ENCODE measurements at places on chromosomes 7 and 10.

- DNase-seq = no peak
These were observed 9.3 kb upstream of the OR6V1 start for GRCh38 chr7:143042790-143043271.

GRCh38 chr10:44015702-44016500 lies 367.2 kb upstream of the ZNF32 start:
- no peak for DNase-seq

GRCh38 chr7:45133352-45133751 lies 21.9 kb upstream of the TBRG4 start:
- no peak for DNase-seq

GRCh38 chr7:32410545-32410944 lies 79.6 kb downstream of the LSM5 start:
- DNase-seq = no peak

DNA sequence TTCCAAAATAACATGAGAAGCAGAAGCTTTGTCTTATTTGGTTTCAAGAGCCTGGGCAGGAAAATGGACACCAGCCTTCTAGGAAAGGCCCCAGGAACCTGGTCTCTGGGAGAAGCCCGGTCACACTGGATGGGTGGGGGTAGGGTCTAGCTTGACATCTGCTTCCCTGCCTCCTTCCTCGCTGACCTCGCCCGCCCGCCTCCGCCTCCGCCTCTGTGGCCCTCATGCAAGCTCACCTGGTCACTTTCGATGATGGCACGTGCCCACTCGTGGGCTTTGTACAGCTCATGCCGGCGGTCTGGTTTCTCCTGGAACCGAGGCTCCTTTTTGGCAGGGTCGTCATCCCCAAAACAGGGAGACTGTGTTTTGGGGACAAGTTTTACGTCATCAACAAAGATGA lies 63.4 kb downstream of the SCRN1 start:
- no peak for DNase-seq

- no peak for DNase-seq
These were observed 400.4 kb upstream of the POM121L12 start for GRCh38 chr7:52635021-52635420.

DNA sequence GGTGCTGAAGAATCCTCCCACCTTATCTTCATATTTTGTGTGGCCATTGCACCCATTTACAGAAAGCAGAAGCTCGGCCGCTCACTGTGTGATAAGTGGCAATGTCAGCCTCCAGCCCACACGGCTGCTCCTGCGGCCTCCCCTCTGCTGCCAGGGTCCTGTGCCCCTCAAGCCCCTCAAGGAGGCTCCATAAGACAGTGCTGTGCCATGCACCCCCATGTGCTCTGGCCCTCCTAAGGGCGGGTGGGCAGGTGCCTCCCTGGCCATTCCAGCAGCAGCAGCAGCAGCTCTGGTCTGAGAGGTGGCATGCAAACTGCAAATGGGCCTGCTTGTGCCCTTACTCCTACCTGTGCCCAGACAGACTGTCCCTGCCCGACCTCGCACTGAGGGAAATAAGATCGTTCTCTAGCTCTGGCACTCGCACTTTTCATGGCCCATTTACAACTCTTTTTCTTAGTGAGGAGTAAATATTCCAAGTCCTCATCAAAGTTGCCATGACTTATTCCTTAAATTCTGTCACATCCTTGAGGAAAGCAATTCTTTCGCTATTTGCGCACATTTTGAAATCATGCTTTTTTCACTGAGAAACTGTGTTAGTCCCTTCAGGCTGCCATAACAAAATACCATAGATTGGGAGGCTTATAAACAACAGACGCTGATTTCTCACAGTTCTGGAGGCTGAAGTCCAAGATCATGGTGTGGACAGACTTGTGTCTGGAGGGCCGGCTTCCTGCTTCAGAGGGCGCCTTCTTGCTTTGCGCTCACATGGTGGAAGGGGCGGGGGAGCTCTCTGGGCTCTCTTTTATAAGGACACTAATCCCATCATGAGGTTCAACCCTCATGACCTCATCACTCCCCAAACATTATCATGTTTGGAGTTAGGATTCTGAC lies 187.8 kb downstream of the COBL start:
- no peak for DNase-seq

- no peak for DNase-seq
These were observed 861 bp upstream of the LIMK1 start for GRCh38 chr7:74082770-74083116.

DNA sequence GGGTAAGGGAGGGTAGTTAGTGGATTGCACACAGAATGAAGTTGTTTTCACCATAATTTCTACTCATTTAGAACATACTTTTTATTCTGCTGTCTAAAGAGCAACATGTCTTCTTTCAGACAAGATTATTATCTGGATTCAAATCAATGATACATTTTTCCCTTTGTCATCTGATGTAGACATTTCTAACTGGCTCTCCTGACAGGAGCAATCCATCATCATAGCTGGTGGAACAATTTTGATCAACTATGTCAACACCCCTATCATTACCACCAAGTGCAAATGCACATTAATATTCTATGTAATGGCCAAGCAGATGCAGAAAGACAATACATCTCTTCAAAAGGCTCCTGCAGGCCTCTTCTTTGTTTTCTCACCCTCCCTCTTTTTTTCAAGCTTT lies 672.9 kb upstream of the LRRTM3 start:
- no peak for DNase-seq

DNA sequence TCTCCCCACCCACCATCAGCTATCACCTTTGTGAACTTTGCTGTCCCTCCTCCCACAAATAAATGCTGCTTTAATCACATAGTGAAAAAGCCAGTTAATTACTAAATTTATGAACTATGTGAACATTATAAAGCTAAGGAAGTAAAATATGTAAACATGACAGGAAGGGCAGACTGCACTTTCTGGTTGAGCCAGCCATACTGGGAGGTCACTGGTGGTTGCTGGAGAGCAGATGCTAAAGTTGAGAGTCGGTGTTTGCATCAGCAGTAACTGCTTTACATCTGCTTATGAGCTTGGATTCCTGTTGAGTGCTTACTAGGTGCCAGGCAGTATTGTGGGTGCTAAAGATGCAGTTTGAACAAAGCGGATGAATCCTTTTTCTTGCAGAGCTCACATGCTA lies 209.9 kb upstream of the FZD1 start:
- DNase-seq = no peak

- no peak for DNase-seq
These were observed 120.6 kb downstream of the LRRC4 start for GRCh38 chr7:127910670-127911069.

DNA sequence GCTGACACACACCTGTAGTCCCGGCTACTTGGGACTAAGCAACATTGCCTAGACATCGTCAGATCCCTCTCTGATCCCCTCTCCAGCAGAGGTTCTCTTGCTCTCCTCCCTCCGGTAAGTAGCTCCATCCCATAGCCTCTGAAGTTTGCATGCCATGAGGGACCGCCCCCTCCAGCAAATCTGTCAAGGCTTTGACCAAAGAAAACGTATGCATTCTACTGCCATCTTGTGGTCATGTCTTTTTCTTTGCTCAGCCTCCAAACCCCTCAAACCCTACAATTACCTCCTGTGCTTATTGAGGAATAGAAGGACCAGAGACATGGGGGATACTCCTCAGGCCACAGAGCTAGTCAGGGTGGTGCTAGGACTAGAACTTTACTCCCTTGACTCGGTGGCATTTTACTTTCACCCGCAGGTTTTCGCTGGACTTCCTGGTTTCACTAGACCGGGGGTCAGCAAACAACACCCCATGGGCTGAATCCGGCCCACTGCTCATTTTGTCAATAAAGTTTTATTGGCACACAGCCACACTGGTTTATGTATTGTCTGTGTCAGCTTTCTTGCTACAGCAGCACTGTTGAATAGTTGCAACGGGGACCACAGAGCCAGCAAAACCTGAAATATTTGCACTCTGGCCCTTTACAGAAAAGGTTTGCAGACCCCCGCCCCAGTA lies 202.6 kb upstream of the FOXK1 start:
- no peak for DNase-seq

GRCh38 chr10:124521429-124521871 lies 59.8 kb downstream of the LHPP start:
- no peak for DNase-seq

DNA sequence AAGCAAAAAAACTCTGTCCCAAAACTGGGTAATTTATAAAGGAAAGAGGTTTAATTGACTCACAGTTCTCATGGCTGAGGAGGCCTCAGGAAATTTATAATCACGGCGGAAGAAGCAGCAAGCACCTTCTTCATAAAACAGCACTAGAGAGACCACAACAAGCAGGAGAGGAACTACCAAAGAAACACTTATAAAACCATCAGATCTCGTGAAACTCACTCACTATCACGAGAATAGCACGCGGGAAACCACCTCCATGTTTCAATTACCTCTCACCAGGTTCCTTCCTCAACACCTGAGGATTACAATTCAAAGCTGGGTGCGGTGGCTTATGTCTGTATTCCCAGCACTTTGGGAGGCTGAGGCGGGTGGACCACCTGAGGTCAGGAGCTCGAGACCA lies 48.5 kb downstream of the PDIA4 start:
- DNase-seq = no peak

- no peak for DNase-seq
These were observed 159.3 kb downstream of the LYZL1 start for GRCh38 chr10:29448125-29448524.

GRCh38 chr10:80488539-80489066 lies 34.5 kb downstream of the TSPAN14 start:
- DNase-seq = no peak

DNA sequence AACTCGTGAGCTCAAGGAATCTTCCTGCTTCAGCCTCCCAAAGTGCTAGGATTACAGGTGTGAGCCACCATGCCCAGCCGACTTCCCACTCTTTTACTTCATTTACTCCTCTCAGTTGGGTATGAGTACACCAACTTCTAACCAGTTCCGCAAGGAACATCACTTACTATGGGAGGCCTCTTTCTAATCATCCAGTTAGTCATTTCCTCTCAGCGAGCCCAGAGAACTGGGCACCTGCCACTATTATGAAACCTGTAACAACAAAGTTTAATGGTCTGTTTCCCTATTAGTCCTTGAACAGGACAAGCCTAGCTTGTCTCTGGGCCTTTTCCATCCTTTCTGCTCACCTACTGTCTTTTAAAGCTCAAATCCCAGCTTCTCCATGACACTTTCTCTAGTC lies 88.8 kb downstream of the DNMBP start:
- DNase-seq = no peak

DNA sequence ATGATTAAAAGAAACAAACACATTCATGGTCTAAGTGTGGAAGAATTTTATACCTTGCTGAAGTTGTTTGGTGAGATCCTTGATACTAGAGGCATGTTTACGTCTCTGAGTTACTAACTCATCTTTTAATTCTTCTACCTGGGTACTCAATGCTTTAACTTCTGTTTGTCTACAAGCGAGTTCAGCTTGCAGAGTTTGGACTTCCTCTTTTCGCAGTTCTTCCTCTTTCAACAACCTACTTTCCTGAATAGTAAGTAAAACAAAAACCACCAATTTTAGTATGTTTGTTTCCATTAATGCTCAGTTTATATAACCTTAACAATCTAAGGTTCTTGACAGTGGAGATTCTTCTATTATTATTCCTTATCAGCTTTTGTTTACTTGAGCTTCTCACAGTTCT lies 42.9 kb downstream of the CCDC186 start:
- DNase-seq = no peak

- no peak for DNase-seq
These were observed 152.7 kb upstream of the FRMD4A start for GRCh38 chr10:14483417-14483816.

DNA sequence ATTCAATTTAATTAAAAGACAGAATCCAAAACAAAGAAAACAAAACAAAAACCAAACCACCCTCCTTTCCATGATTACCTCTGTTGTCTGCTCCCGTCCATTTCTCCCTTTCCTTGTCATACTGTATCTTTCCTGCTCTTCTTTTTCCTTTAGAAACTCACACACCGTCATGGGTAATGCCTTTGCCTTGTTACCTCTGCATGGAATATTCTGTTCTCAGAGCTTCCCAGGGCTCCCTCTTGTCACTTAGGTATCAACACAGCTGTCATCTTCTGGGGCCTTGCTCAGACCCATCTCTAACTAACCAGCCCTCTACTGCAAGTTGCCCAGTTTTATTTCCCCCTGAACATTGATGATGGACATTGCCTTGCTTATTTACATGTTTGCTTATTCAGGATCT lies 30.2 kb upstream of the GIMAP8 start:
- no peak for DNase-seq

GRCh38 chr7:100418930-100419659 lies 9.4 kb downstream of the ZCWPW1 start:
- no peak for DNase-seq

- no peak for DNase-seq
These were observed 411.6 kb downstream of the PARD3 start for GRCh38 chr10:34403512-34403911.

DNA sequence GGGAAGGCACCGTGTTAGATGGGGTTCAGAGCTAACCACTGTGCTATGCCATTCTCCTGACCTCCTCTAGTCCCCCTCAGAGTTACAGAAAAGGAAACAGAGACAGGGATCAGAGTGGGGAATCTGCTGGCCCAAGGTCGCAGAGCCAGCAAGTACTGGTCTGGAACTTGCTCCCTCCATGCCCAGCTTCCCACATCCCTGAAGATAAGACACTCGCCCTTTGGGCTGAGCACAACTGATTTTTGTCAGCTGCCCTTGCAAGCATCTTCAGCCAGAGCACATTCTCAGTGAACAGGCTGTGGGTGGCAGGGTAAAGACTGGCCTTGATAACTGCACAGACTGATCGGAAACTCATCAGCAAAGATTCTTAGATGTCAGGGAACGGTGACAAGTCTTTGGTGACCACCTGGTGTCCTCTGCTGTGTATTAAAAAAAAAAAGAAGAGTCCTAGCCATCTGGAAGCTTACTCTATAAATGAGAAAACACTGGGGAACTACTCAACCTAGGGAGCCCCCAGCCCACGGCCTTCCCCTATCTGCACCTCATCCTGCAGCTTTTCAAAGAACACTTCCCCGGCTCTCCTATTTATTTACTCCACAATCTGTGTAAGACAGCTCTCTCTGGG lies 1.3 kb upstream of the SORBS1 start:
- DNase-seq = no peak

DNA sequence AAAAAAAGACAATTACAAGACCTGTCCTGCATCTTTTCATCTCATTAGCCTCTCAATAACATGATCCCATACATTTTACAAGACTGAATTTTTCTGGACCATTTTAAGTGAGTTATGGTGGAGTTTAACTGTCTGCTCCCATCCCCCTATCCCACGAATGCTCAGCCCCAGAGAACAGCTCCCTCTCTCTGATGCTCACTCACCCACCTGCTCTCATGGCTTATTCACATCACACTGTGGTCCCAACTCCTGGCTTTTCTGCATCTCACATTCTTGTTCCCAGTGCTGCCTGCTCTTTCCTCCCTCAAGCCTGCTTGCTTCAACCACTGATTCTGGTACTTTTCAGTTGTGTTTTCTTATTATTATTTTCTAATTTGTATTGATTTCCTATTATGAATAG lies 20.4 kb upstream of the CCSER2 start:
- no peak for DNase-seq

GRCh38 chr10:133043541-133044225 lies 44.0 kb upstream of the ADGRA1 start:
- no peak for DNase-seq

- no peak for DNase-seq
These were observed 7.3 kb downstream of the AGFG2 start for GRCh38 chr7:100546129-100546925.

GRCh38 chr7:106644999-106645398 lies 16.0 kb downstream of the CCDC71L start:
- no peak for DNase-seq
